ENCODE measurements at places on chromosomes 6 and 20.

GRCh38 chr6:4180652-4181255 is 45.4 kb upstream of the ECI2 start:
- no peak for DNase-seq

- DNase-seq: no peak
Observed at GRCh38 chr6:161443848-161444247, 170.0 kb upstream of the AGPAT4 start.

DNA sequence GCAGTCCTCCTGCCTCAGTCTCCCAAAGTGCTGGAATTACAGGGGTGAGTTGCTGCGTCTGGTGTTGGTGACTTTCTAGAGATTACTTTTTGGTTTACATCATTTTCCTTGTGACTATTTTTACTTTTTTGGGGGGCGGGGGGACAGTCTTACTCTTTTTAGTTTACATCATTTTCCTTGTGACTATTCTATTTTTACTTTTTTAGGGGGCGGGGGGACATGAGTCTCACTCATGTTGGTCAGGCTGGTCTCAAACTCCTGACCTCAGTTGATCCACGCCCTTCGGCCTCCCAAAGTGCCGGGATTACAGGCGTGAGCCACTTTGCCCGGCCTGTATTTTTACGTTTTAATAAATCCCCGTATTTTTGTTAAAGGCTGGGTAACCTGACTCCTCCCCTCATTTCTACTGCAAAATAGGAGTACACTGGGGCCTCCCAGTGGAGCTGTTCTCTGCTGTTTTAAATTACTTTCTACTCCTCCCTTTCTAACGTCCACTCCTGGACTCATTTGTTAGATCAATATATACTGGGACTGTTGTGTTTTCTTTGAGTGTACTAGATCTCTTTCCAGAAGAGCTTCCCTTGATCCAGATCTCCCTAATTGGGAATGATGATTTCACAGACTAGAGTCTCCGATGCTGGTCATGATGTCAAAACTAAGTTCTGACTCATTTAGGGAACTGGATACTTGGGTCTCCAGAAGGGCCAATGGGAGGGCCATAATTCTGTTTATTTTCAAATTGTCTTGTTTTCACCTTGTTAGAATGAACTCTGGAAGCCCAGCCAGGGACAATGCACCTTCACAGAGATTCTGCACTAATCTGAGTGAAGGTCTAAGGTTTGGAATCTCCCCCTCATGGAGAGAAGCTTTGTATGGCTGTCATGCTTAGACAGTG is 9.2 kb downstream of the HSPA1B start:
- no peak for DNase-seq

GRCh38 chr6:26524722-26525370 is 13.3 kb upstream of the HMGN4 start:
- DNase-seq: no peak

DNA sequence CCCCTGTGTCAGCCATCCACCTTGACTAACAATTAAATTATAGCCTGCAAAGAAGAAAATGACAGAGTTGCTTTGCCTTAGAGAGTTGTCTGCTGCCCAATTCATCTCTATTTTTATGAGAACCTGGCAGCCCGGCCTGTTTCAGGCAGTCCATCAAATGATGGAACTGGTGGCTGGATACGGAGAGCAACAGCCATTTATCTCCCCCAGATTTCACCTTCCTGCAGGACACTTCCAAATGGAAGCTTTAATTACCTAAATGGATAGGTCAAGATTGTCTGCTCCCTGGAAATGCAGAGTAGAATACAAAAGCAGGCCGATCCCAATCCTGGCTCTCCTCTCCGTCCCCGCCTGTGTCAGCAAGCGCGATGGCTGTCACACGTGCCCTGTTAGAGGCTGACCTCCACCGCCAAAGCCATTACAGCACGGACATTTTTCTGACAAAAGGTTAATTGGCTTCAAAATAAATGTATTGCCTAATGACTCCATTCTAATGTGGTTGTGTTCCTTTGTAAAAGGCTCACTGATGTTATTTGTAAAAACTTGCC is 86.7 kb downstream of the PACRG start:
- no peak for DNase-seq

GRCh38 chr20:49052334-49052733 is 6.2 kb downstream of the CSE1L start:
- no peak for DNase-seq

DNA sequence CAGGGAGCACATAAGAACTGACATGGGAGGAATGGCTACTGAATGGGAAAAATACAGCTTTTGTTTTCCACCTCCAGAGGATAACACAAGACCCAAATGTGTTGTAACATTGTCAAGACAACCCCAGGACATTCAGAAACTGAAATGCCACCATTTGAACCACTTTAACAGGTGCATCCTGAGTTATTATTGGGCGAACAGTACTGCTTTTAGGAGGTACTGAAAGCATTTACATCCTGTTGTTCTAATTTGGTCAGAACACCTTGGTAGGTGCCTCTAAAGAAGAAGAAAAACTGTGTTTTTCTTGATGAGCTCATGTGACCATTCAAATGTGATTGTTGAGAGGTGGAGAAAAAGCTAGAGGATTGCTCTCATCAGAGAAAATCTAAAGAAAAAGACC is 6.4 kb upstream of the TXNDC5 start:
- DNase-seq: no peak

DNA sequence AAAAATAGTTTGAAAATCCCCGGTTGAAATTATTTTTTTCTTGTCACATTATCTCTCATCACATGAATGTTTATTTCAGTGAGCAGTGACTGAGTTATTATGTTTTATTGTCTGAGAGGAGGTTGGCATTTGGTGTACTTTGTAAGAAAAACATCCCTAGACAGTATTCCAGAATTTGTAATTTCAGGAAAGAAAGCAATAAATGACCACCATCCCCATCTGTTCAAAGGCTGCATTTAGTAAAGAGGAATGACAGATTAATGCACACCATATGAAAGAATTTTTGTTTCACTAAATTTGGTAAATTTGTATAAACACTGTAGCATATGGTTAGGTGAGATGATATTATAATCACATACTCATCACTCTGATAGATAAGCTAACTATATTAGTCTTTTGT is 57.1 kb upstream of the FUT9 start:
- no peak for DNase-seq

DNA sequence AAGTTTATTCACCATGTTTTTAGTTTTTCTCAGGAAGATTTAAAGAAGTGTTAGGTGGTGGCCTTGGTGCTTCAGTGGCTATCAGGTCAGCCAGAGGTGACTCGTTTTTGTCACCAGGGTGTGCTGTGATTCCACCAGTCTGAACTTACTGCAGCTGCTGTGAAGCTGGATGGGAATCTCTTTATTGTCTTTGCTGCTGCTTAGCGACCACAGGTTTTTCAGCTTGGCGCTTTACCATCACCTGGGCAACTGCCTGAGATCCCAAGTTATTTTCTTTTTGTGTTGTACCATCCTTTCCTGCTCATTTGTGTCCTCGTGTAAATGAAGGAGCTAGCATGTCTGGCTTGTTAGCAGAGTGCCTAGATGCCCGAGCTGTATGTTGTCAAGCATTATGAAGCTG is 146.9 kb downstream of the MACROD2 start:
- DNase-seq: no peak

DNA sequence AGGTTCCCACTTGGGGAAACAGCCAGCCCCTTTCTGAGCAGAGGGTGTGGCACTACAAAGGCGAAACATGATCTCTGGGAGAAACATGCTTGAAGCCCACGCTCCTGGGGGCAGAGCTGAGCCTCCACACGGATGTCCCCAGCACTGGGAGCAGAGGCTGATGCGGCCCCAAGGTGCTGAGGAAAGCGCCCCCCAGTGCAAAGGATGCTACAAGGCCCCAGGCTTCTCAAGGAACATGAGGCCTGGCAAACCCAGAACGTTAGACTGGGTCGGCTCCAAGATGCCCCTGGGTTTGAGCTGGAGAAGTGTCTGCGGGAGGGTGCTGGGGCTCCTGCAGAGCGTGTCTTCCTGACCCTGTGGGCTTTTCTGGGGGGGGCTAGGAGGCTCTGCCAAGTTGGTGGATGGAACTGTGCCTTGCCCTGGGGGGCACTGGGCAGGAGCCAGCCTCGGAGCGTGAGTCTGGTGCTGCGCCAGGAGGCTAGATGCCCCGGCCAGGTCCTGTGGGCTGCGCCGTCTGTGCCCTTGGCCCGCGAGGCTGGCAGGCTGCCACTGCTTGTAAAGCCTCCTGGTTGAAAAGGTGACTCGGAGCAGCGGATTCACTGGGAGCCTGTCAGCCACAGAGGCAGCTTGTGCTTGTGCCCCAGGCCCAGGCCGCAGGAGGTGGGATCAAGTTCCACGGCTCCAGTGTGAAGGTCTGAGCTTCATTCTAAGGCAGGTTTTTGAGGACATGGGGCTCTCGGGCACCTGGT is 8.1 kb downstream of the SYNJ2 start:
- no peak for DNase-seq

DNA sequence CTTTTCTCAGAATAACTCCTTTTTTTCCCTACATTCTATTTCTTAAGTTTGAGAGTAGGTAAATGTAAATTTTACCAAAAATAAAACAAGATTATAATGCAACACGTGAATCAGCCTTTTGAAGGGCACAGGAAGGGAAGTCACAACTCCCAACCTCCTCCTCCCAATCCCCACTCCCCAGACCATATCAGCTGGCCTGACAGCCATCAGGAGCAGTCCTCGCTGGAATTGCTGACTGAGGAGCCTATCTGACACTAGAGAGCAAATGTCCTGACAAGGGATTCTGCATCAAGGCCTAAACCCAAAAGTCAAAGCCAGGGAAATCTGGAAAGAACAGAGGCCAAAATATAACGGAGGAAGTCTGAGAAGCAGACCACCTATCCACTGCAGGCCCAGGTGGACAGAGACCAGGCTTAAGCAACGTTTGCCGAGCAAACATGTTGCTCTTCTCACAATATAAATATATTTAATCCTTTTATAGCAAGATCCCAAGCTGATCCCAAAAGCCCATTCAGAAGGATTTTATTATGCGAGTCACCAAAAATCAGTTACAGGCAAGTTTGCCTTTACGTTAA is 2.5 kb downstream of the RRAGD start:
- no peak for DNase-seq

DNA sequence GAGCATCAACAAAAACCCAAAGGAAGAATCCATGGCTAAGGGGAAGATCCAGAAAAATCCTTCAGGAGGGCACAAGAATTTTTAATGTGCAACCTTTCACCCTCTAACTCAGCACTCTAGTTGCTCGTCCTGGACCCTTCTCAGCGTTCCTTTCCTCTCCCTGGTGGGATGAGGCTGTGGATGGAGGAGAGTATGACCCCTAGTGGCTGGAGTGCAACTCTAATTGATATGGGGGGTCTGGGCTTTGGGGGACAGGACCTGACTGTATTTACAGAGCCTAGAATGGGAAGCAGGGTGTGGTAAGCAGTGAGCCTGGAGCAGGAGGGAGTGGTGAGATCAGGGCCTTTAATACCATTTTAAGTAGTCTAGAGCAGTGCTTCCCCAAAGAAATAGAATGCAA is 83.9 kb upstream of the CEP85L start:
- DNase-seq: no peak

DNA sequence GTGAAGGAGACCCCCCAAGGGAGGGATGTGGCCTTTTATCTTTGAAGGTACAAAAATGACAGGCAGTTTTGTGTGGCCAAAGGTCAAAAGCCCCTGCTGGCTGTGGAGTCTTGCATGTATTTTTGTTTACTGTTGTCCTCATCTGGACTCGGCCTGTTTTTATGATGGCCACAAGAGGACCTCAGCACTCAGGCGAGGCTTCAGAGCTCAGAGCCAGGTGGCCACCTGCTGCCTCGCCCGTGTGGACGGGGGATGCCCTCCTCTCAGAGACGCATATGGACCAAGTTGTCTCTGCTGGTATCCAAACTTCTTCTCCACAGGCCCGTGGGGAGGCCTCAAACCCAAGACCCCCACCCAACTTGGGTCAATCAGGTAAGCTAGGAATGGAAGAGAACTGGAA is 118.2 kb downstream of the DACT2 start:
- no peak for DNase-seq

- DNase-seq: no peak
Observed at GRCh38 chr6:151022492-151022891, 157.0 kb downstream of the MTHFD1L start.

DNA sequence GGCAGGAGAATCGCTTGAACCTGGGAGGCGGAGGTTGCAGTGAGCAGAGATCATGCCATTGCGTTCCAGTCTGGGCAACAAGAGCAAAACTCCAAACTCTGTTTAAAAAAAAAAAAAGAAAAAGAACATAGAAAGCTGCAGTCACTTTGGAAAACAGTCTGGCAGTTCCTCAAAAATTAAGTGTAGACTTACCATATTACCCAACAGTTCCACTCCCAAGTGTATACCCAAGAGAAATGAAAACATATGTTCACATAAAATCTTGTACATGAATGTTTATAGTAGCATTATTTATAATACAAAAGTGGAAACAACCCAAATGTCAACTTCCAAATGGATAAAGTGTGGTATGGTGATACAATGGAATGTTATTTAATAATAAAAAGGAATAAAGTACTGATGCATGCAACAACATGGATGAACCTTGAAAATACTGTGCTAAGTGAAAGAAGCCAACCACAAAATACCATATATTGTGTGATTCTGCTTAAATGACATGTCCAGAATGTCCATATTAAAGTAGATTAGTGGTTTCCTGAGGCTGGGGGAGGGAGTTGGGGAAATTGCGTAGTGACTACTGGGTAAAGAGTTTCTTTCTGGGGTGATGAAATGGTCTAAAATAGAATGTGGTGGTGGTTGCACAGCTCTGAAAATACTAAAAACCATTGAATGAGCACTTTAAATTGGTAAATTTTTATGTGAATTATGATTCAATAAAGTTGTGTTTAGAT is 62.9 kb downstream of the SUN5 start:
- DNase-seq: no peak

- DNase-seq: no peak
Observed at GRCh38 chr20:19304886-19305415, 92.5 kb downstream of the SLC24A3 start.

DNA sequence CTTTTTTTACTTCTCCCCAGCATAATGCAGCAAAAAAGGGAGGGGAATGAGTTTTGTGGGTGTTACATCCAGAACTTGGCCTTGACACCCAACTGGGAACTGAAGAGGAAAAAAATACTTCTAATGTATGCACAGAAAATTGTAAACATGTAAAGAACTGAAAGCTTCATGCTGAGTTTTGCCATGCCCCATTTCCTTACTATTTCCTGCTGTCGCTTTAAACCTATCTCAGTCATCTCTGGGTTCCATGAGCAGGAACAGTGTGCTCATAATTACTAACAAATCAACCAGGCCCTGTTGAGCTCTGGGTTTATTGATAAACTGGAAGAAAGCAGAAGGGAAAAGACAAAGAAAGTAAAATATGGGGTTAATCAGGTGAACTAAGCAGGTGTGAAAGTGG is 14.2 kb downstream of the TFAP2B start:
- DNase-seq: no peak

GRCh38 chr6:157983406-157984119 is 1.9 kb downstream of the SYNJ2 start:
- no peak for DNase-seq

Measured in stimulated activated CD8-positive, alpha-beta memory T cell treated with anti-CD3 and anti-CD28 coated beads, Interleukin-7, amount 100 ng/mL, for 24 hours (primary cell).